Gastroesophageal sphincter (tissue), 4 donors: ENCODE measurements at places on chromosomes 1 and 21. TPM values are rescaled to one million over a fixed set of nuclear protein-coding genes. Genes with fewer than 3 reads are reported as not detected.

DNA sequence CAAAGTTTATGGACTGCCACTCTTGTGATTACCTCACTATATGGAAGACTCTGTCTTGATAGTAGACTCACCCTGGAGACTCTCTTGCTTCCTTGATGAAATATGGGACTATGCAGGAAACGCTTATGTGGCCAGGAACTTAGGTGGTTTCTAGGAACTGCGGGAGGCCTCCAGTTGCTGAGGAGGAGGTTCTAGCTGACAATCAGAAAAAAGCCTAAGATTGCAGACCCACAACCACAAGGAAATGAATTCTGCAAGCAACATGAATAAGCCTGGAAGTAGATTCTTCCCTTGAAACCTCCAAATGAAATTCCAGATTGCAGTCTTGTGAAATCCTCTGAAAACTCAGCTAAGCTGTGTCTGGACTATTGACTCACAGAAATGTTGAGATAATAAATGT, 88.9 kb upstream of the COL11A1 start:
- no peak for ATAC-seq

Gene CFHR2
- not detected for total RNA-seq

DNA sequence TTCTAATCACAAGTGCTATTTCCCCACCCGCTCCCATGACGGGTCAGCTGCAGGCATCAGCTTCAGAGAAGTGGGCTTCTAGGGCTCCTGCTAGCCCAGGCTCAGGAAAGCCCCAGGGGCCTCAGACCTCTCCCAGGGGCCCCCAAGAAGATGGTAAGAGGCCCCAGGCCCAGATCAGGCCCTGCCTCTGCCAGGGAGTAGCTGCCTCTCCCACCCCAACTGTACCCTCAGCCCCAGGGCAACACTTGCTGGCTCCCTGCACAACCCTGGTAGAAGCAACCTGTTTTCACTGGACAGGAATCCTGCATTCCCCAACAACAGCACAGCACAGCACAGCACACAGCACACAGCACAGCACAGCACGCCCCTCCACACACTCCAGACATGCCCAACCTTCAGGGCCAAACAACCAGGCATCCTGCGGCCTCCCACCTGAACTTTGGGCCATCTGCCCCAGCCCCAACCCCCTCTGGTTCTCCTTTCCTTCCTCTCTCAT, 6.5 kb downstream of the BLACAT1 start:
- ATAC-seq: no peak

DNA sequence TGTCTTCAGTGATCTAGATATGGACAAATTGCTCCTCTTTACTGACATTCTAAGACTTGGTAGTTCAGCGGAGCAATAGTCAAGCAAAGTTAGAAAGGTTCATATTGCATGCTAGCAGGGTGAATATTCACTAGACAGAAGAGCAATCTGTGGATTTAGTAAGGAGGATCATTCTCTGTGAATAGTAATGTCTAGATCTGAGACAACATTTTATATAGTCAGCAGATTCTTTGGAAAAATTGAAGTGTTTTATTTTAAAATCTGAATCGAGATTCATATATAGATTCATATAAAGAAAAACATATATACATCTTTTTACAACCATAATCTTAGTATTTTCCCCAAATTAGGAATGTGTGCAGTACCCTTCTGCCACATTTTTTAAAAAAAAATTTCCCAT, 274.5 kb upstream of the BRINP3 start:
- no peak for ATAC-seq

DNA sequence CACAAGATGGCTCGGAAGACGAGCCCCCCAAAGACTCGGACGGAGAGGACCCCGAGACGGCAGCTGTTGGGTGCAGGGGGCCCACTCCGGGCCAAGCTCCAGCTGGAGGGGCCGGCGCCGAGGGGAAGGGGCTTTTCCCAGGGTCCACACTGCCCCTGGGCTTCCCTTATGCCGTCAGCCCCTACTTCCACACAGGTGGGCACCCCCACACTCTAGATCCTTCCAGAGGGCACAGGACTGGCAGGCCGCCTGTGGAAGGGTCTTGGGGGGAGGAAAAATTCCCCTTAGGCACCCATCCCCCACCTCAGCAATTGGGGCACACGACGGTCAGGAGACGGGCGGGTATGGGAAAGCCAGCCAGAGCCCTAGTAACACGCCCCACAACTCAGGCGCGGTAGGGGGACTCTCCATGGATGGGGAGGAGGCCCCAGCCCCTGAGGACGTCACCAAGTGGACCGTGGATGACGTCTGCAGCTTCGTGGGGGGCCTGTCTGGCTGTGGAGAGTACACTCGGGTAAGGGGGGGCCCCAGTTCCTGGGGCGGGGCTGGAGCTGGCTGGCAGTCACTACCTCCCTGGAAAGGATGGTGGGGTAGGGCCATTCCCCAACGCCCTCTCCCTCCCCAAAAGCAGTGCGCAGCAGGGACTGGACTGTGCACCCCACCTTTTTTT, 16.1 kb downstream of the NOC2L start:
- peak; percentile 13 for ATAC-seq

DNA sequence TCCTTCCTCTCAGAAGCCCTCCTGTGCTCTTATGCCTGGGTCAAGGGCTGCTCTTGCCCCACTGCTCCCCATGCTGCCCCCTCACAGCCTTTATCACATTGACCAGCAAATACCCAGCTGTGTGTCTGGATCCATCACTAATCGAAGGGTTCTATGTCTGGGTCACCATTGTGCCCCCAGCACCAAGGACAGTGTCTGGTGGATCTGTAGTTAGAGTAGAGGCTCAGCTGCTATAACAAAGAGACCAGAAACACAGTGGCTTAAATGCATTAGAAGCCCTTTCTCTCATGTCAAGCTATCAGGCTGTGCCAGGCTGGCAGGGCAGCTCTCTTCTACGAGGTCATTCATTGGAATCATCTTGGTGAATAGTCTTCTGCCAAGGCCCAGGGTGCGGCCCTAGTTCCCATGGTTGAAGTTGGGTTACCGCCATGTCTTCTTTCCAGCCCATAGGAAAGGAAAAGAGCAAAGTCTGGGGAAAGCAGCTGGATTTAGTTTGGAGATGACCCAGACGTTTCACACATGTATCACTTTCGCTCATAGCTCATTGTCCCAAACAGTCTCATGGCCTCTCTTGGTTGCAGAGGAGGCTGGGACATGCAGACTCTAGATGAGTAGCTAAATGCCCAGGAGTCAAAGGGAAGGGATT, 32.2 kb downstream of the STUM start:
- no peak for ATAC-seq

GRCh38 chr1:245810181-245810769, 655.5 kb downstream of the KIF26B start:
- ATAC-seq: no peak

DNA sequence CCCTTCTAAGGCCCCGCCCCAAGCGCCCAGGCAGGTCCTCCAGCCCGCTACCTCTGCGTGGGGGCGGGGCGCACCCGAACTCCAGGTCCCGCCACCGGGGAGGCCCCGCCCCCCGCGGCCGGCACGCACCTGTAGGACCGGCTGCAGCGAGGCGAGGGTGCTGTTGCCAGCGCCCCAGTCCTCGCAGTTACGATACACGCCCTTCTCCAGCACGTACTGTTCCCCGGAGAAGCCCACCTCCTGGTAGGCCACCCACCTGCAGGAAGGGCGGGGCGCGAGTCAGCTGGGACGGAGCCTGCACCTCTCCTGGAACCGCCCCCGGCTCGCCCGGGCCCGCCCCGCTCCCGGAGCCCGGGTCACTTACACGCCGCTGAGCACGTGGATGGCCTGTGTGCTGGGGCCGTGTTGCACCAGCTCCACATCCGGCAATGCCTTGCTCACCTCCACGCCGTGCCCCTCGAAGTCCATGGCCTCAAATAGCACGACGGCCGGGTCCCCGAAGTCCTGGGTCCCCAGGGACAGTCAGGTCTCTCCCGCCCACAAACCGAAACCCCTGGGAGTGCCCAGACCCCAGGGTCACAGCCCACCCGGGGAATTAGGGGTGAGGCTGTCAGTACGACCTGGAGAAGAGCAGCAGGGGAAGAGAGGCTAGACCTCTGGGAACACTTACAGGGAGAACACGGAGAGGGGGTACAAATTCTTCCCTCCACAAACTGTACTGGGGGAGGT, 17.3 kb downstream of the CRYBG2 start:
- ATAC-seq: peak; percentile 67

DNA sequence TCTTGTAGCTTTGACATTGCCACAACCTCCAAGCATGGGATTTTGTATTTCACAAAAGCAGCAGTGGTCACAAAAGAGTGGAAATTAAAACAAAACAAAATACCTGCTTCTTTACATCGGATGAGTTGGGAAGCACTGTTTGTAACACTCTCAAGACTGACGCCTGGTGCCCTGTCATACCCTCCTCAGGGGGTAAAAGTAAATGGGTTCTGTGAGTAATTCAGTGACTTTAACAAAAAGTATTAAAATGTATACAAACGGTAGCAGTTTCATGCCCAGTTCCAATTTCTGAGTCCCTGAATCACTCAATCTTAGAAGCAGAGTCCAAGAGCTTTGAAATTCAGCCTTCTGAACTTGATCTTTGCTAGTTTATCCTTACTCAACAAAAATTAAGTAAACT, 152.5 kb downstream of the TIAM1 start:
- ATAC-seq: no peak

Gene DIPK1A
- 32.5 TPM for total RNA-seq

- ATAC-seq: no peak
Measured at GRCh38 chr1:207952617-207953542, 42.0 kb upstream of the CD34 start.

DNA sequence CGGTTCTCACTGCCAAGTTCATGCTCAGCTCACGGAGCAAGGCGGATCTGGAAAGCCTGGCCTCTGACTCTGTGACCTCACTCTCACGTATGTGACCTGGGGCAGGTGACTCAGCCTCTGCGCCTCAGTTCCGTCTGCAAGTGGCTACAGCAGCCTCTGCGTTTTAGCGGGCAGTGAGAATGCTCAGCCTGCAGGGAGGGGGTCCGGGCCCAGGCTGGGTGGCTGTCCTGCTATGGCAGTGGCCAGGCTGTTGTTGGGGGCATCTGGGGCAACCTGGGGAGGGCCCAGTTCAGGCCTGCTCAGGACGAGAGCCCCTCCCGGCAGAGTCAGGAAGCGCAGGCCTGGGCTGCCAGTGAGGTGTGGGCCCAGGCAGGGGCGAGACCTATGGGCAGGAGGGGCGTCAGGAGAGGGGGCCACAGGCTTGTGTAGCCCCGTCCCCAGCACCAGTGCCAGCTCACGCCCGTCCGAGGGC, 27.9 kb downstream of the ARHGEF16 start:
- no peak for ATAC-seq

GRCh38 chr1:234986750-234987414, 141.8 kb downstream of the TOMM20 start:
- peak; percentile 21 for ATAC-seq

DNA sequence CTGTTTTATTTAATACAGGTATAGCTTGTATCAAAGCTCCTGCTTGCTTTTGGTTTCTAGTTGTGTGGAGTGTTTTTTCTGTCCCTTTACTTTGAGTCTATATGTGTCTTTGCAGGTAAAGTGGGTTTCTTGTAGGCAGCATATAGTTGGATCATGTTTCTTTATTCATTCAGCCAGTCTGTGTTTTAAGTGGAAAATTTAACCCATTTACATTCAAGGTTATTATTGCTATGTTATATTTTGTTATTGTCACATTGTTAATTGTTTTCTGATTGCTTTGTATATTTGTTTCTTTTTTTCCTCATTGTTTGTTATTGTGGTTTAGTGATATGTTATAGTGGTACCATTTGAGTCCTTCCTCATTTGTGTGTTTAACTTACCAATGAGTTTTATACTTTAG, 26.7 kb downstream of the CLDN19 start:
- ATAC-seq: no peak

Gene LIN28A
- not detected for total RNA-seq

GRCh38 chr1:16294219-16295212, 57.5 kb upstream of the CPLANE2 start:
- ATAC-seq: no peak

GRCh38 chr1:6465461-6466005, 440 bp downstream of the TNFRSF25 start:
- no peak for ATAC-seq

Gene MFAP2
- 12.1 TPM for total RNA-seq

DNA sequence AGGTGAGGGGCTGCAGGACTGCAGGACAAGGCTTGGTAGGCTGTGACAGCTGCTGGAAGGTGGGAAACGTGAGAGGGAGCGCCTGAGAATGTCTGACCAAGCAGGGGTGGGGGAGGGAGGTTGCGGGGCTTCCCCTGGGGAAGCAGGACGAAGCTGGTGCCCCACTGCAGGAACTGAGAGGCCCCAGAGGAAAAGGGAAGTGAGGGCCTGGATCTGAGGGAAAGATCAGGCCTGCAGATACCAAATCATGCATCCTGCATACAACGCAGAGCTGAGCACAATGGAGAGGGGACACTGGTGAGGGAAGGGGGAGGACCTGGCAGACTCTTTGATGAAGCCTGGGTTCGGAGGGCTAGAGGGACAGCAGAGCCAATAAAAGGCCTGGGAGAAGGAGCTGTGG, 65.7 kb upstream of the BACE2 start:
- no peak for ATAC-seq

DNA sequence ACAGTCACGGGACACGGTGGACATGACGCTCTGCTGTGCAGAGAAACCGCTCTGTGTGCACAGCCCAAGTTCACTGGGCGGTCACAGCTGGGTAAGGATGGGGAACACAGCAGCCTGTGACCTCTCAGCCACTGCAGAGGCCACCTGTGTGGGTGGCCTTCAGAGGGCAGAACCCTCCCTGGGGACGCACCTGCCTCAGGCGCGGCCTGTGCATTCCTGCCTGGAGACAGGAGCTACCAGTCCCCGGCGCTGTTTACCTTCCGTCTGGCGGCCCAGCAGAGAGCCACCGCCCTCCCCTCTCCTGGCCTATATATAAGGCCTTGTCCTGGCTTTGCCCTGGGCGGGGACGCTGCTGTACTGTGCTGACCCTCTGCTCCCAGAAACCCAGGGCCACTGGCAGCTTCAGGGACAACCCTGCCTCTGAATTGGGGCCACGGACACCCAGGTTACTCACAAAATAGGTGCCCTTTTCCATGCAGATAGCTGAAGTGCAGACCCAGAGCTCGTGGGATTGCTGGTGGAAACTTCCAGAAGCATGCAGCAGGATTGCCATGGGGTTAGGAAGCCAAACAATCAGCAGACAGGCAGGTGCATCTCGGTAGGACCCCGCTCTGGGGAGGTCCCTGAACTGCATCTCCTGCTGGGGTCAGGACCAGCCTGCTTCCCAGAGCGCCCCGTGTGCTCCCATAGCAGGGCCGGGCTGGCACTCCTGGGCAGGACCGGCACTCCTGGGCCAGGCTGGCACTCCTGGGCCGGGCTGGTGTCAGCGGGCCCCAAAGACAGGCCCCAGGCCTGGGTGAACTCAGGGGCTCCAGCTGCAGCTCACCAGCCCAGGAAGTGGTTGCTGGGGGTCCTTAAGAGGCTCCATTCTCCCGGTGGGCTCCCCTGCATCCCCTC, 83.6 kb downstream of the SIK1 start:
- no peak for ATAC-seq

DNA sequence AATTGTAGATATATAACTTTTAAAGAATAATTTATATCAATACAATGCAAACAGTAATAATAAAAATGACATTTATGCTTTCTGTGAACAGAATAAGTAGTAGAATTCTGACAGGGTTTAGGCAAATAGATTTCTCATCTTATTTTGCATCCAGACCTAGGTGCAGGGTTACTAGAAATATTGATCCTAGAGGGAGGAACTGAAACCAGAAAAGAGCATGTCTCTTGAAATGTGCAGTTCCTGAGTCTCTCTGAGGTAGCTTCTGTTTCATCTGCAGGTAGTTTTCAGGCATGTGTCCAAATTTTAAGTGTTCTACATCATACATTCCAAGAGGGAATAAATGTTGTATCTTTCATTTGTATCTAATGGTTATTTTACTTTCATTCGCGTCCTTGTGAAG, 631.9 kb upstream of the ADGRL4 start:
- no peak for ATAC-seq
